ENCODE measurements at places on chromosomes 1 and 21. TPM values are rescaled to one million over a fixed set of nuclear protein-coding genes. Genes with fewer than 3 reads are reported as not detected.

Gene COL16A1
- 2.1 TPM for total RNA-seq

Gene KCNN3
- total RNA-seq = 0.36 TPM

Gene CFAP74
- total RNA-seq = 0.93 TPM

Gene CAMSAP2
- 30.4 TPM for total RNA-seq

Gene MATN1
- total RNA-seq = 0.11 TPM

Gene BTBD19
- 26.7 TPM for total RNA-seq

GRCh38 chr1:205240118-205240517 lies 12.4 kb downstream of the TMCC2 start:
- H3K4me1 ChIP-seq = no peaks in the 10 kb centered on the region
- DNase-seq = no peak
- H3K36me3 ChIP-seq = no peaks in the 10 kb centered on the region

- no peak overlapping the region for H3K4me3 ChIP-seq
- DNase-seq = no peak
- H3K4me1 ChIP-seq = peaks cover 12% of the 10 kb centered on the region
- H3K27me3 ChIP-seq = peaks cover 11% of the 10 kb centered on the region
- no peaks in the 10 kb centered on the region for H3K36me3 ChIP-seq
- H3K27ac ChIP-seq = no peak overlapping the region
Measured at GRCh38 chr1:26023009-26023408, 1.4 kb downstream of the EXTL1 start.

DNA sequence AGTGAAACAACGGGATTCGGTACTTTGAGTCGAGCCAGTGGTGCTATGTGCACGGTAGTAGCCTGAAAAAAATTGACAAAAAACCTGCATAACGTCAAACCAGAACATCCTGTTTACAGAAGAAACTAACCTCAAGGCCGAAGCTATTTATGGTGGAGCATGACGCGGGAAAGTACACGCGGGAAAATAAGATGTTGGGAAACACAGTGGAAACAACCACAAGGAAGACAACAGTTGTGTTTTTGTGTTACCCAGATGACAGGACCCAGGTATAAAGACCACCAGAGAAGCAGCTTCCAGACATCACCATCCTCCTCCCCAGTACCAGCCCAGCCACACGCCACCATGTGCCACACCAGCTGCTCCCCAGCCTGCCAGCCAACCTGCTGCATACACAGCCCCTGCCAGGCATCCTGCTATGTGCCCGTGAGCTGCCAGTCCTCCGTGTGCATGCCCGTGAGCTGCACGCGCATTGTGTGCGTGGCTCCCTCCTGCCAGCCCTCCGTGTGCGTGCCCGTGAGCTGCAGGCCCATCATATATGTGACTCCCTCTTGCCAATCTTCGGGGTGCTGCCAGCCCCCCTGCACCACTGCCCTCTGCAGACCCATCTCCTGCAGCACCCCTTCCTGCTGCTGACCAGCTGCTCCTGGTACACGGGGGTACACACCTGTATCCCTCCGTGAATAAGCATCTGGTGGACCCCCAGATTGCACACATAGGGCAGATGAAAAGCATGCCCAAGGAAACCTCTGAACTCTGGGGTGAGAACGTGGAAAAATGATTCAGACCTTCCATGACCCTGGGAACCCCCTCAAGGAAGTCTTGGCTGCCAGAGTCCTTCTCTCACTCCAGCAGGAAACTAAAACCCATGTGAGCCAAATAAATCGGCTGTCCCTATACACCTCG lies at the start of gene KRTAP12-3:
Gene KRTAP12-3, plus strand, starts transcription at position 298 of the 906 bp plus-strand sequence. Its CDS starts 48 bp downstream, at position 346.
- no peak within 1 kb of the TSS for H3K27ac ChIP-seq
- no peaks in the 10 kb centered on the region for H3K36me3 ChIP-seq
- peaks cover 5% of the 10 kb centered on the region for H3K27me3 ChIP-seq
- no peak within 1 kb of the TSS for H3K4me3 ChIP-seq
- no peaks in the 10 kb centered on the region for H3K4me1 ChIP-seq

- H3K4me1 ChIP-seq = peaks cover 9% of the 10 kb centered on the region
- peaks cover 15% of the 10 kb centered on the region for H3K36me3 ChIP-seq
- DNase-seq = no peak
- H3K4me3 ChIP-seq = no peak overlapping the region
- no peak overlapping the region for H3K27ac ChIP-seq
Measured at GRCh38 chr1:236872075-236872666, 77.1 kb downstream of the MTR start.

DNA sequence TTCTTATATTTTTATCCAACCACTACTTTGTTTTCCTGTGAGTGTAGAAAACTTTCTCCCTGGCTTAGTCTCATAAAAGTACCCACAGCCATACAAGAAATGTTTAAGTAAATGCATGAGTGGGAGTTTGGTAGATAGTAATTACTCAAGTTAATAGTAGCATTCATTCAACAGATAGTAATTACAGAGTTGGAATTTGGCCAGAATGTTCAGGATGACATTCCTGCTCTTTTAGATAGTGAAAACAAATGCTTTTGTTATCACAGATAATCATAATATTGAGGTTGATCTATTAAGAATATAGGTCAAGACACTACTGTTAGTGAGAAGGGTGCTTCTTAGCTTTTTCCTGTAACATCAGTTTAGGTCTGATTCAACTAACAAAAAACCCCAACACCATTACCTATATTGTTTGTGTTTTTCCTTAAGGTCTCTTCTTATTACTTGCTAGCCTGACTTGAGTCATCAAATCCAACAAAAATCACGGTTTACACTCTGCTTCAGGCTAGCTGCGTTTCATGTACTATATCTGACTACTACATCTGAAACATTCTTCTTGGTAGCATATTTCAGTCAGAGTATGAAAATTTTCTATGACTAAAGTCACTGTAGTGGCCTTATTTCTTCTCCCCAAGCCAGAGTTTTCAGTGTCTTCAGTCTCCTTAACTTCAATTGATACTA lies 163.7 kb downstream of the HS2ST1 start:
- no peak overlapping the region for H3K4me3 ChIP-seq
- peaks cover under 1% of the 10 kb centered on the region for H3K36me3 ChIP-seq
- H3K27ac ChIP-seq = no peak overlapping the region
- H3K4me1 ChIP-seq = no peaks in the 10 kb centered on the region
- no peak for DNase-seq

- no peak overlapping the region for H3K4me3 ChIP-seq
- peak overlapping the region; percentile 79 for H3K27ac ChIP-seq
- H3K4me1 ChIP-seq = peaks cover 47% of the 10 kb centered on the region
- no peak for DNase-seq
- H3K36me3 ChIP-seq = peaks cover 2% of the 10 kb centered on the region
Measured at GRCh38 chr1:205441716-205442050, 14.2 kb downstream of the BLACAT1 start.

DNA sequence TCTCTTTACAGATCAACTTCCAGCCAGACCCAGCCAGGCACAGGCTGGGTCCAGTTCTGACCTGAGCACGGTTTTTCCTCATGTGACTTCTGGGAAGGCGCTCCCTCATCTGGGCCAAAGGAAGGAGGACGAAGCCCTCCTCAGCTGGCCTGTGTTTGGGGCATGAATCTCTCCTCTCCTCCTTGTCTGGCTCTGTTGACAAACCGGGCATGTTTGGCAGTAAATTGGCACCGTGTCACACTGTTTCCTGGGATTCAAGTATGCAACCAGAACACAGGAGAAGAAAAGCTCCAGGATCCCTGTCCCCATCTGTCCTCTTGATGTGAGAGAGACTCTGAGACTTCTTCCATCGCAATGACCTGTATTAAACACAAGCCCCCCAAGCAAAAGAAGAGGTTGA lies 18.3 kb downstream of the NECAP2 start:
- H3K4me3 ChIP-seq = no peak overlapping the region
- no peaks in the 10 kb centered on the region for H3K27me3 ChIP-seq
- H3K36me3 ChIP-seq = peaks cover 17% of the 10 kb centered on the region
- no peaks in the 10 kb centered on the region for H3K4me1 ChIP-seq
- DNase-seq = no peak
- H3K27ac ChIP-seq = no peak overlapping the region

DNA sequence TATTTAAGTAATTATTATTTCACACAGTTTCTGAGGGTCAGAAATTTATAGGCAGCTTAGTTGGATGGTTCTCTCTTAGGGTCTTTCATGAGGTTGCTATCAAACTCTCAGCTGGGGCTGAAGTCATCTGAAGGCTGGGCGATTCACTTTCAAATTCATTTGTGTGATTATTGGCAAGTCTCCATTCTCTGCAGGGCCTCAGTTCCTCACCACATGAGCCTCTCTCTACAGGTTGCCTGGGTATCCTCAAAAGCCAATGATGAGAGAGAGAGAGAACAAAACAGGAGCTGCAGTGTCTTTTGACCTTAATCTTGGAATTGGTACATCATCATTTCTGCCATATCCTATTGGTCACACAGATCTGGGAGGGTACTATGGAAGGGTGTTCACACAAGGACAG lies 29.6 kb upstream of the COG2 start:
- H3K36me3 ChIP-seq = peaks cover 5% of the 10 kb centered on the region
- H3K27ac ChIP-seq = no peak overlapping the region
- no peaks in the 10 kb centered on the region for H3K27me3 ChIP-seq

DNA sequence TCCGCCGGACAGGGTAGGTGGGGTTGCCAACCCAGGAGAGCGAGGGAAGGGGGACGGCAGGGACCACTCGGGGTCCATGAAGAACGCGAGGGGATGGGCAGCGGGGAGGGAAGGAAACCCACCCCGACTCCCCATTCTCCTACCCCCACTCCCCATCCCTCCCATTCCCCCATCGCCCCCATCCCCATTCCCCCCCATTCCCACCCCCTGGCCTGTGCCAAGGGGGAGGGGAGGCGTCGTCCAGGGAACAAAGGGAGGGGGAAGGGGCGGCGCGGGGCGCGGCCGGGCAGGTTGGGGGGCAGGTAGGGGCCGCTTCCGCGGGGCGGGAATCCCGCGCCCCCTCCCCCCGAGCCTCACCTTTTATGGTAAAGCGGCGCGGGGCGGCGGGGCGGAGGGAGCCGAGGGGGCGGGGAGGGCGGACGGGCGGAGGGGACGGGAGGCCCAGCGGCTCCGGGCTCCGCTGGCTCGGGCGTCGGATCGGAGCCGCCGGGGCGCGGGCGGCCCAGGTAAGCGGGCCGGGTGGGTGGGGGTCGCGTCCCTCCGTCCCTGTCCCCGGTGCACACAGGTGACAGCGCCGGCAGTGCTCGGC lies at the start of gene FBLIM1:
Gene FBLIM1, plus strand, starts transcription at position 453 of the 589 bp plus-strand sequence. CDS start 6,189 bp downstream, outside the sequence.
- H3K4me1 ChIP-seq = peaks cover 27% of the 10 kb centered on the region
- peak within 1 kb of the TSS; percentile 97 for H3K27ac ChIP-seq
- H3K36me3 ChIP-seq = peaks cover 4% of the 10 kb centered on the region
- peak within 1 kb of the TSS; percentile 91 for H3K4me3 ChIP-seq

GRCh38 chr1:106962591-106962990 lies 93.9 kb upstream of the PRMT6 start:
- no peak overlapping the region for H3K4me3 ChIP-seq
- H3K4me1 ChIP-seq = peaks cover 3% of the 10 kb centered on the region
- H3K27me3 ChIP-seq = no peaks in the 10 kb centered on the region
- no peak for DNase-seq

DNA sequence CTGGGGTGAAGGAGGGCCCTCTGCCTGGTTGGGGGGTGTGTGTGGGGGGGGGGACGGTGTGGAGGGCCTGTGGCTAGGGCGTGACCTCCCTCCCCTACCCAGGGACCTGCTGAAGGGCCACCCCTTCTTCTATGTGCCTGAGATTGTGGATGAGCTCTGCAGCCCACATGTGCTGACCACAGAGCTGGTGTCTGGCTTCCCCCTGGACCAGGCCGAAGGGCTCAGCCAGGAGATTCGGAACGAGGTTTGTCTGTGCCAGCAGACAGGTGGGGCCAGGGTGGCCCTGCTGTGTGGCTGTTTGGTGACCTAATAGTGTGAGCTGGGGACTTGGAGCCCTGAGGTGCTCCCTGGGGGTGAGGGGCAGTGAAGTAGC lies 43.9 kb downstream of the COQ8A start:
- H3K27ac ChIP-seq = no peak overlapping the region
- H3K4me1 ChIP-seq = peaks cover 16% of the 10 kb centered on the region
- H3K4me3 ChIP-seq = no peak overlapping the region

- DNase-seq = no peak
- H3K27me3 ChIP-seq = peaks cover 4% of the 10 kb centered on the region
- H3K27ac ChIP-seq = no peak overlapping the region
- H3K4me3 ChIP-seq = no peak overlapping the region
- no peaks in the 10 kb centered on the region for H3K4me1 ChIP-seq
Measured at GRCh38 chr1:184465489-184466146, 78.8 kb downstream of the C1orf21 start.

DNA sequence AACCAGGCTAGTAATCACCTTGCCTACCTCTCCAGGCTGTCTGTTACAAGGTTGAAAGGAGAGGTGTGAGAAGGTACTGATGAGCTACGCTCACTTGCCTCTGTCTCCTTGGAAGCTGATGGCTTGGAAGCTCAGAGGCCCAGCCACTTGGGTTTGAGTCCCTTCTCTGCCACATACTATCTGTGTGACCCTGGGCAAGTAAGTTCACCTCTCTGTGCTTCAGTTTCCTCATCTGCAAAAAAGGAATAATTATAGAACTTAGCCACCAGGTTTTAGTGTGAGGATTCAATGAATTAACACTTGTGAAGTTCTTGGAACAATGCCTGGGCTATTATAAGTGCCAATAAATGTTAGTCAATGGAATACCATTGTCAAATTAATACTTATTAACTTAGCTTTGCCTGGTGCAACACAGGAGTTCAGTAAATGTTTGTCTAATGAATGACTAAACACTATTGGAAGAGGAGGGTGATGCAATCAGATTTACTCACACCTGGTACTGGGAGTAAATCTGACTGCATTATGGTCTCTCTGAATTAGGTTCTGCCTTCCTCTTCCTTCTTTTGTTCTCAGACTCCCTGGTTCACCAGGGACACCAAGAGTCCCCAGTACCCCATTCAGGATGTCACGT lies 55.5 kb downstream of the TRABD2B start:
- H3K4me1 ChIP-seq = peaks cover 41% of the 10 kb centered on the region
- H3K27me3 ChIP-seq = no peaks in the 10 kb centered on the region
- no peaks in the 10 kb centered on the region for H3K36me3 ChIP-seq
- no peak for DNase-seq
- peak overlapping the region; percentile 93 for H3K27ac ChIP-seq

- peak overlapping the region; percentile 82 for H3K4me3 ChIP-seq
- H3K27ac ChIP-seq = no peak overlapping the region
- H3K4me1 ChIP-seq = peaks cover 22% of the 10 kb centered on the region
- peak; percentile 53 for DNase-seq
- peaks cover 3% of the 10 kb centered on the region for H3K36me3 ChIP-seq
Measured at GRCh38 chr1:18955441-18956192, 859 bp downstream of the IFFO2 start.

DNA sequence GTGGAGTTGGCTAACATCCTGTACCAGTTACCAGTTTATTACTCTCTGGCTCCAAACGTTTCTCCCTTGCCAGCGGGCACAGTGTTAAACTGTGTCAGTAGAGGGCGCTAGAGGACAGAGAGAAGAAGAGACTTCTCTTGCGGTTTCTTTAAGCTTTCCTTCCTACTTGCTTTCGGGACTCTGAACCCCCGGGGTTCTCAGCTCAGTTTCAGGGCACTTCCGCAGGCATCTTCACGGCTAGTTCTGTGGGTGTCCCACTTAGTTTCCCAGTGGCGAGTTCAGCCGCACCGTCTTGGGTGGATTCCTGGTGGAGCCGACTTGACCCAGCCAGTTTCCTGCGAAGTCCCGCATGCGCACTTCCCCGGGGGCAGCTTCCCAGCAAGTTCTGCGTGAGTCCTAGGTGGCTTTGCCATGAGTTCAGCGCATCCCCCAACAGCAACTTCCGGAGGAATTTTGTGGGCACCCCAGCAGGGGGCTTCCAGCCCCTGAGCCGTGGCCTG lies 37.9 kb upstream of the BTG2 start:
- H3K27ac ChIP-seq = peak overlapping the region; percentile 68
- peak overlapping the region; percentile 79 for H3K4me3 ChIP-seq
- H3K4me1 ChIP-seq = peaks cover 8% of the 10 kb centered on the region
- no peaks in the 10 kb centered on the region for H3K36me3 ChIP-seq

Measured in progenitor cell of endocrine pancreas (in vitro differentiated cells).